ENCODE measurements at places on chromosomes 2 and 18.
A peak's percentile ranks its signal among the peaks of the same experiment; 100 is the strongest.

GRCh38 chr18:43013486-43013885 lies 102.0 kb downstream of the RIT2 start:
- no peak for DNase-seq

- no peak for DNase-seq
These were observed 112.9 kb upstream of the ATP8B1 start for GRCh38 chr18:57915865-57916582.

DNA sequence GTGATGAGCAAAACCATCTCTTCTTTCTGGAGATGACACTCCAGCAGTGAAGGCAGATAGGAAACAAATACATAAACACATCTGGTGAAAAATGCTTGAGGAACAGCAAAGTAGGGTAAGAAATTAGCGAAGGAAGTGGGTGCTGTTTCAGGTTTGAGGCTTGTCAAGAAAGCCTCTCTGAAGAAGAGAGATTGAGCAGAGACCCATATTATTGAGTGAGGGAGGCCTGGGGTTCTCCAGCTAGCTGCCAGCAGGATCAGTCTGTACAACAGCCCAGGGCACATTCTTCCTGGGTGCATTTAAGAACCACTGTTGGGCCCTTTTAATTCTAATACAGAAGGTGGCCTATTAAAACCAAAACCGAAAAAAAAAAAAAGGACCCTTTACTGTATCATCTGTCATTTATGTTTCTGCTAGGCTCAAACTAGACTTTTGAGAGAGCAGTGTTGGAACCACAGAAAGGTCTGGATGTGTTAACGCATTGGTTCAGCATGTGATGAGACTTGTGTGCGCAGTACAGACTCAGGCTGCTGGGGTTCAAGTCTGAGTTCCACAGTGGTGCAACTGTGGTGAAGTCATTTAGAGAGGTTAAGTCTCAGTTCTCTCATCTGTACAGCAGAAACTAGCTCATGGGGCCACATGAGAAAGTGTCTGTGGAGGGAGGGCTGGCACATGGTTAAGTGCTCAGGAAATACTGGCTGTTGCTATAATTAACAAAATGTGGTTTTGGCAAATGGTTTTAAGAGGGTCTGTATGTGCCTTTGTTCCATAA lies 28.9 kb downstream of the MGAT5 start:
- DNase-seq: no peak

DNA sequence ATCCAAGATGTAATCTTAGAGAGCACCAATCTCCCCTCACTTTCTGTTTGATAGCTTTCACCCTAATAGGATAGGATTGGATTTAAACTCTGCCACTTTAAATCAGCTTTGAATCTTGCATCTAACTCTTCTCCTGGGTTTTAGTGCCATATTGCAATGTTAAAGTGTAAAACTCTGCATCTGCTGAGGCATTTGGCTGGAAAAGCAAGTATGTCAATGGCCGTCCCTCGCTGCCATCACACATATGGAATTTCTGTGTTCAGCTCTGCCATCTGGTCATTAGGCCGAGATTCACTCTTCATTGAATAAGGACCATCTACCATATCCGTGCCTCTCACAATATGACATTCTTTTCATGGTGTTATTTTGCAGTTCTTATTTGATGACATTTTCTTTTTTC lies 728.1 kb upstream of the PIK3C3 start:
- no peak for DNase-seq

GRCh38 chr18:45715212-45715780 lies 8.7 kb upstream of the SLC14A1 start:
- no peak for DNase-seq

DNA sequence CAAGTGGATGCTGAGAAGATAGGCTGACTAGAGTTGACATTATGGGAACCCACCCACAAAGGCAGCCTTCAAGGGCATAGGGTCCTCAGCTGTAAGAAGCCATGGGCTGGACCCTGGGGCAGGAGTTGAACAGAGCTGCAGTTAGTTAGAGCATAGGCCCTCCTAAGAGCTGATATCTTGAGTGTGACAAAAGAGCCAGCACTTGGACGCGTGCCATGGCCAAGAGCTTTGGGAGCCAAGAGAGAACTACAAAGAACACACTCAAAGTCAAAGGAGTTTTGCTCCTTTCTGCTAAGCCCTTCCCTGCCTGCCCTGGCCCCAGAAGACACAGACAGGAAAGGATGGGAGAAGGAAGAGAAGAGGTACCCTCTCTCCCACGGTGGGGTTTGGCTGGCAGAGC lies 29.9 kb upstream of the AGAP1 start:
- no peak for DNase-seq

DNA sequence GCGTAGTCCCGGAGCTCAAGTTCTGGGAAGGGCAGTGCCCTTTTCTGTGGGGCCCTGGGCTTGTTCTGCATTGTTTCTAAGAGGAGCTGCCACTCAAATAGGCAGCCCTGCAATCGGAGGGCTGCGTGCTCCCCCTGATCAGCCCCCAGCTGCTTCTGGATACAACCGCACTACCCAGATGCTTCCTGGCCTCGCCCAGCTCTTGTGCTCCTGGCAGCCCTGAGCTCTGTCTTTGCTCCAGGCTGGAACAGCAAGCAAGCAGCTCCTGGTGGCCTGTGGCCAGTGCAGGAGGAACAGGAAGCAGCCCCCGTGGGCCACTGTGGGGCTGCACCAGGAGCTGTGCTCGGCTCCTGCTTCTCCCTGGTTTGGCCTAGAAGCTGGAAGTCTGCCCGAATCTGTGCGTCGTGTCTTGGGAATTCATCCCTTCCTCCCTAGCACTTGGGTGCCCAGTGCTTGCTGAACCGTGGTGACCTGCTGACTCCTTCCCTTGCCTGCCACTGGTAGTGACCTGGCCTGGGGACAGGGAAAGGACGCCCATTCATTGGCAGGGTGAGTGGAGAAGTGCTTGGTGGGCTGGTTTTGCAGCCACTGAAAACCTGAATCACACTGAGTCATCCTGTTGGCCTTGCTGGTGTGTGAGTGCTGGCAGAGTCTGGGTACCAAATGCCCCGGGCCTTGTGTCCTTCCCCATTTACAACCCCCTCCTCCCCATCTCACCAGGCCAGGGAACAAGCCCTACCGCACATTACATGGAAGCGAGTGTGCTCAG lies 27.3 kb upstream of the NTSR2 start:
- DNase-seq: peak; percentile 99

DNA sequence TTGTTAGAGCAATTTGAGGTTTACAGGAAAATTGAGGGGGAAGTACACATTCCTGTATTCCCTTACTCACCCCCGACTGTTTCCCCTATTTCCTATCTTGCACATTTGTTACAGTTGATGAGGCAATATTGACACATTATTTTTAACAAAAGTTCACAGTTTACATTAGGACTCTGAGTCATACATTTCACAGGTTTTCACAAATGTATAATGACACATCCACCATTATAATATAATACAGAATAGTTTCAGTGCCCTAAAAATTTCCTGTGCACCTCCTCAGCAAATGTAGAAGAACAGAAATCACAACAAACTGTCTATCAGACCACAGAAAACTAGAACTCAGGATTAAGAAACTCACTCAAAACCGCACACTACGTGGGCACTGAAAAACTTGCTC lies 160.6 kb upstream of the RMP24 start:
- DNase-seq: peak; percentile 12

DNA sequence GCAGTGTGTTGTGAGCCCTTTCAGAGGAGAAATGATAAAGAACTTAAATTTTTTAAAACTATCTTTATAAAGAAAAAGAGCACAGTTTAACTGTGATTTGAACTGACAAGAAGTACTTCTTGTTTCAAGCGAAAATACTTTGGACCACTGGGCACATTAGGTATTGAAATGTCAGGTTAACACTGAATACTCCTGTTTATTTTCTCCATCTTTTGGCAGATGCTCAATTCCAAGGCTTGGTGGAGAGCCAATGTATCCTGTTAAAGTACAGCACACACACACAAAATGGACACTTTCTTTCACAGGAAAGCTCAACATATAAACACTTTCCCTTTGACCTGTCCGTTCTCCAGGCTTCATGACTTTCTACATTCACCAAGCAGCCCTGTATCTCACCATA lies 32.6 kb upstream of the SP3 start:
- peak; percentile 28 for DNase-seq

DNA sequence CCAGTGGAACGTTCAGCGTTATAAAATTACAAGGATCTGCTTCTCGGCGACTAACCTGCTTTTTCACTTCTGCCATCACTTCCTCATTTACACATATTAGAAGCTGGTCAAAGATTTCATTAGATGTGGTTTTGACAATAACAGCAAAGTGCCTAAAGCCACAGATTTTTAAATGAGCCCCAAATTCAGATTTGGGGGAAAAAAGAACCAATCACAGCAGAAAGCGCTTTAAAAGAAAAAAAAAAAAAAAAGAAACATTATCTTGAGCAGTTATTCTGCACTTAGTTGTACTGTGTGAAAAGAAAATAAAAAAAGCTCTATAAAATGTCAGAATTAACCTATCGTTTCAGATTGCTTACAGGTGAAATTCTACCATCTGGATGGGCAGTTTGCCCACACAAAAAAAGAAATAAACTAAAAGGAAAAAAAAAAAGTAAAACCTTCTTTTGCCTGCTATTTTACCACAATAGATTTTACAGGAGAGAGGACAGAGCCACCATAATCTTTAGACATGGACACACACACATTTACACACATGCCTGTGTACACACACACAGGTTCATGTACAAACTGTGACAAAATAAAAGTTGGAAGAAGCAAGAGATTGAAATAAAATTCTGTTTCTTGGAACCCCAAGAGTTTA lies 167.2 kb downstream of the TCF4 start:
- DNase-seq: no peak

DNA sequence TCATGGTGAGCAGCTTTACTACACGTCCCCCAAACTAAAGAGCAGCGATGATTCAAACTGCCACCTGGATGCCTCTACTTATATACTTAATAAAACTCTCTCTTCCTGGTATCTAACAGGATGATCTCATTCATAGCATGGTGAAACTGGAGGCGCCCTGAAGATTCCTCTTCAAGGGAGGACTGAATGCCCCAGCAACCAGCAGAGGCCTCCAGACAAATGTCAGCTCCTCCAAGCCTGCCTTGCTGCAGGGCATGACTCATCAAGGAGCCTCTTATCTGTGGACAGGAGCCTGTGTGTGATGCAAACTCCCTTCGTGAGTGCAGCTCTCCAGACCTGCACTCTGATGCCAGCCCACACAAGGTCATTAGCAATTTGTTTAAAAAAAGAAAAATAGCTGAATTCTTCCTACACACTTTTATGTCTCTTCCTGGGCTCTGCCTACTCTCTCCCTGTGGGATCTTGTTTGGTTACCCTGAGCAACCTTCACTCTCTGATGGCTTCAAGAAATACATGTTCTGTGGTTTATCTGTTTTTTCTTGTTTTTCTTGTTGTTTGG lies 30.2 kb downstream of the LONRF2 start:
- DNase-seq: peak; percentile 82

- no peak for DNase-seq
These were observed 41.6 kb downstream of the CENPO start for GRCh38 chr2:24834733-24835395.

DNA sequence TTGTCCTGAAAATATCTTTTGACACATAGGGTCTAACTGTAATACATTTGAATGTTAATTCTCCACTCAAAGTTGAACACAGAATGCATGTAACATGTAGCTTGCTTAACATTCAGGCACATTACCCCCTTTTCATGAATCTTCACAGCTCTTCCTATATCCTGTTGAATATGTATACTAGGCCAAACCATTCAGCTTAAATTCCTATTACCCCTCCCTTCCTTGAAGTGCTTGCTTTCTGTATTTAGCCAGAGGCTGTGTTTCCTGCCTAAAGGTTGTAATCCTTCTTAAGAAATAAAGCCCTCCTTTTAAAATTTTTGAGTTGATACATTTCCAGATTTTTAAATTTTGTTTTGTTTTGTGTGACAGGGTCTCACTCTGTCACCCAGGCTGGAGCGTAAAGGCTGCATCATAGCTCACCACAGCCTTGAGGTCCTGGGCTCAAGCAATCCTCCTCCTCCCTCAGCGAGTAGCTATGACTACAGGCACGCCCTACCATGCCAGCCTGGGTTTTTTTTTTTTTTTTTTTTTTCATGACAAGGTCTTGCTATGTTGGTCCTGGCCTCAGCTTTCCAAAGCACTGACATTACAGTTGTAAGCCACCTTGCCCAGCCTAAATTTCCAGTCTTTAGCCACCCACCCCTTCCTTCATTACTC lies 357.6 kb downstream of the DSC3 start:
- no peak for DNase-seq

DNA sequence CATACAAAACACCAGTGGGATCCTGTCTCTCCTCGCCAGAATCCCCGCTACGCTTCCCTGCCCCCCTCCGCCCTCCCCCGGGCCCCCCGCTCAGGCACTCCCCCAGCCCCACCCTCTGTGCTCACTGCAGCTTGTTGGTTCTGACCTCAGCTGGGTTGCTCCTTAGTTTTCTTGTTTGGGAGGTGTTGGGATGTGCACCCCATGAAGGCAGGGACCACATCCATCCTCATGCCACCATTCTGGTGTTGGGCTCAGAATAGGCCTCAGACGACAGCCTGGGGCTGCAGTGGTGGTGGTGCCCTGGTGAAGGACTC lies 4.6 kb downstream of the SNED1 start:
- DNase-seq: no peak

DNA sequence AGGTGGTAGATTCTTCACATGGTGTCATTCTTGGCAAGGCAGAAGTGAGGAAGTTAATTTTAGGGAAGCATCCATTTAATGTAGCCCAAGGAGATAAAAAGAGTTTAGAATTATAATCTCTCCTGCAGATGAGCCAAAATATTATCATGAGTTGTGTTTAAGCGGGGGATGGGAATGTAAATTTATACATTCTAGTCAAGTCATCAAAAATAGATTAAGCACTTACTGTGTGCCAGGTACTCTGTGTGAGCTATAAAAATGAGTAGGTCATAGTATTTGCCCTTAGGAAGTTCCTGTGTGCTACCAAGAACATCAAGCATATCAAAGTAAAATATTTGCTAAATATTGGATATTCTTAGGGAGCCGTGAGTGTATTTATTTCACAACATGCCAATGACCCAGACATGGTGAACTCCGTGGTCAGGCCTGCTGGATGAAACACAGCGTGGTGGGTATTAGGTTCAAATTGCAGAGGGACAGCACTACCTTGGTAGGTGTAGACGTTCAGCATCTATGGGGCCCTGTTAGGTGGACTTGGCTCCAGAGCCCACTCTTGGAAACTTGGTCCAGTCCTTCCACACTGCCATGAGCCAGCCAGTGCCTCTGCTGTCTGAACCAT lies 37.4 kb downstream of the MEIS1 start:
- no peak for DNase-seq

- no peak for DNase-seq
These were observed 24.1 kb upstream of the APOB start for GRCh38 chr2:21067859-21068537.

DNA sequence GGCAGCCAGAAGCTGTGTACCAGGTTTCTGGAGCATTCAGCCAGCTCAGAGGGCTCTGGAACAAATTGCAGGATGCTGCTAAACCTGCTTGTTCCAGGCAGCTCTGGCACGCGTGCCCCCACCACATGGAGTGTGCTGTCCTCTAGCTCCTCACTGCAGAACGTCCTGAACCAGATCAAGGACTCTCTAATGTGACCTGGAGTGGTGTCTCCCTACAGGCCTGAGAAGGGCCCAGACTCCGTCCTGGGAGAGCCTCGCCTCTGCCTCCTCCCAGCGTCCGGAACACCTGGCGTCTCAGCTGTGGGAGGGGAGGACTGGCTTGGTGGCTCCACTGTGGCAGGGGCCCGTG lies 115.6 kb upstream of the GPC1 start:
- DNase-seq: no peak
